GM03348 (cell line): ENCODE measurements at places on chromosomes 1 and 21.
A peak's percentile ranks its signal among the peaks of the same experiment; 100 is the strongest.

GRCh38 chr1:235575597-235575996 is 71.3 kb upstream of the B3GALNT2 start:
- no peak for DNase-seq

- no peak for DNase-seq
Measured at GRCh38 chr1:162868972-162869371, 8.0 kb upstream of the CCDC190 start.

- DNase-seq = no peak
Measured at GRCh38 chr21:43353282-43354025, 73.5 kb downstream of the SIK1 start.

DNA sequence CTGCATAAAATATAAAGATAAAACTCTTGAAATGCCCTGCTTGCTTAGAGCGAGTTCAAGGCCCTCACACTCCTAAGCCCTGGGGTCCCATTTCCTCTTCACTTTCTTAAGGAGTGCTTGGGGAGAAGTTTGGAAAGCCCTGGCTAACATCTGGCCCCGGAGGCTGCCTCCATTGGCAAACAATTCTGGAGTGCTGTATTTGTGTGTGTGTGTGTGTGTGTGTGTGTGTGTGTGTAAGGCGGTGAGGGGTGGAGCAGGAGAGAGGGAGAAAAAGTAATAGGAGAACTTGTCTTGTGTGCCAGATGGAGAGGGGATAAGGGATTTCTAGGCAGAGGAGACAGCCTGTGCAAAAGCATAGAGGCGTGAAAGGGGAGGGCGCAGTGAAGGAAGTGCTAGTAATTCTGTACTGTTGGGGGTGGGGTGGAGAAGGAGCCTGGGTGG is 578 bp upstream of the TRIM62 start:
- peak; percentile 55 for DNase-seq

DNA sequence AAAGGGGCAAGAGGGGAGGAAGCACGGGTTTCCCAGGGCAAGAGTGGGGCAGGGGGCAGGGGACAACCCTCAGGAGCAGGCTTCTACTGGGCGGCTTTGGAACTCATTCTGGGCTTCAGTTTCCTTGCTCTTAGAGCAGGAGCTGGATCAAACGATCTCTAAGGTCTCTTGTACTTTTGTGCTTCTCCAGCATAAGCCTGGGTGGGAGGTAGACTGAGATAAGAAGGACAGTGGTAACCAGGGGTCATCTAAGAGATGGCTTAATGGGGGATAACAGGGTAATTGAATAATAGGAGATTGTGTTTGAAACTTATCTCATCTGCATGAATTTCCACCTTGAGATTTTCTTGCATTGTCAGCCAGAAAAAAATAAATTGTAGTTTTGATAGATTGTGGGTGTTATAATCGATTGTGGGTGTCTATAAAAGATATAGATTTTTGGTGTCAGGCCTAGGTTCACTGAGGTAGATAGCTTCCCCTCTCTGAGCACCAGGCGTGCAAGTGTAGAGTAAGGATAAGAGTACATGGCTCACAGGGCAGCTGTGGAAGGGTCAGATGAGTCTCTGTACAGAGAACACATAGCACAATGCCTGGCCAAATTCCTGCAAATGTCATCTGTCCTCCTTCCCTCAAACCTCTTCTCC is 68.0 kb downstream of the CD58 start:
- DNase-seq = no peak

DNA sequence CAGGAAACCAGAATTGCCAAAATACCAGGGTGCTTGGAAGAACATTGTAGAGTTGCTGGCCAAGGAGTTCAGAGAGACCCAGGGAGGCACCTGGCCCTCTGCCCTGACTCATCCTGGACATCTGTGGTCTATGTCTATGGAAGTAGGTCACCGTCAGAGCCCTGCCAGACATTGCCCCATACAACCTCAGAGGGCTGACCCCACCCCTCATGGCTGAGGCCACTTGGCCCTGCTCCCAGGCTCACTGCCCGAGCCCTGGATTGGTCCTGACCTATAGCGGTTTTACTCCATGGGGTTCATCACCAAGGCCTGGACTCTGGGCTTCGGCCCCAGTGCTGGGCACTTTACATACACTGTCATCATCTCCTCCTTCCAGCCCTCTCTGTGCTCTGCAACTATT is 233.1 kb downstream of the PTPRU start:
- no peak for DNase-seq

DNA sequence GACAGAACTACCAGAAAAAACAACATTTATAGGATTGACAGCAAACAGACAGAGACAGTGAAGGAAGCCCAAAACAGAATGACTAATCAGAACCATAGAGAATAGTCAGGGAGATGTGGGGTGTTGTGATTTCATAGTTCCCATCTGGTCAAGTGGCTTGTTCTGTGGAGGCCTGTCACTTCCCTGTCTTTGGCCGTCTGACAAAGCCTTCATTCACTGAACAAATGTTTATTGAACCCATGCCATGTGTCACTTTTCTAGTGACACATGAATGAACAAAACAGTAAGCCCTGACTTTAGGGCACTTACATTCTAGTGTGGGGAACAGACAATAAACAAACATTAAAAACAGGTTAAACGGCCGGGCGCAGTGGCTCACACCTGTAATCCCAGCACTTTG is 3.2 kb upstream of the SRRM1 start:
- no peak for DNase-seq

DNA sequence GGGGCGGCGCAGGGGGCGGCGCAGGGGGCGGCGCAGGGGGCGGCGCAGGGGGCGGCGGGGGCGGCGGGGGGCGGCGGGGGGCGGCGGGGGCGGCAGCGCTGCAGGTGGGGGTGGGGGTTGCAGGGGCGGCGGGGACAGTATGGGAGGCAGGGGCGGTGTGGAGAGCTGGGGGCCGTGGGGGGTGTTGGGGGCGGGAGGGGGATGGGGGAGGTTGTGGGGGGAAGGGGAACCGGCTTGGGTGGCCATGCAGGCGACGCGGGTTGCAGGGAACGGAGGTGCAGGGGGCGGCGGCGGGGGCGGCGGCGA is 13.0 kb upstream of the SLC19A1 start:
- no peak for DNase-seq

DNA sequence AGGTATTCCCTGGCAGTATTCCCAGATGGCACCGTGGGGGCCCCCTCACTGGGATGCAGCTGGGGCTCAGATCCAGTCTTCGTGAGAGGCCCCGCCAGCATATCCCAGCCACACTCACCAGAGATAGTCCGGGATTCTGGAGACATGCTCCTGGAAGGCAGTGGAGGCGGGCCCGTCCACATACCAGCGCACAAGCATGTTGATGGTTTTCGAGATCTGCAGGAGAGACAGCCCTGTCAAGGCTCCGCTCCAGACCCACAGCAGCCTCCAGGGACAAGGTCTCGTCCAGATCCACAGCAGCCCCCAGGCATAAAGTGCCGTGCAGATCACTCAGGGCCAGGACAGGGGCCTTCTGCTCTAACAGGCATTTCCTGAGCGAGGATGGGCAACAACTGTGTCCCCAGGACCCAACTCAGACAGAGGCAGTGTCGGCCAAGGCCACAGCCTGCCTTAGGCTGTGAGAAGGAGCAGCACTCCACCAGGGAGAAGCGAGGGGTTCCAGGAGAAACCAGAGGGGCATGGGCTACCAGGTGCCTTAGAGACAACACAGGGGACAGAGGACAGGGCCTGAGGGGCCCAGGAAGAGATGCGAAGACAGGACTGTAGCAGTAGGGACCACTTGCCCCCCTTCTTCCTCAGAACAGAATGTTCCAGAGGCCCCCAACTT is 14.8 kb downstream of the LSS start:
- DNase-seq = no peak

GRCh38 chr1:117093870-117094621 is 27.5 kb downstream of the TRIM45 start:
- DNase-seq = peak; percentile 36

DNA sequence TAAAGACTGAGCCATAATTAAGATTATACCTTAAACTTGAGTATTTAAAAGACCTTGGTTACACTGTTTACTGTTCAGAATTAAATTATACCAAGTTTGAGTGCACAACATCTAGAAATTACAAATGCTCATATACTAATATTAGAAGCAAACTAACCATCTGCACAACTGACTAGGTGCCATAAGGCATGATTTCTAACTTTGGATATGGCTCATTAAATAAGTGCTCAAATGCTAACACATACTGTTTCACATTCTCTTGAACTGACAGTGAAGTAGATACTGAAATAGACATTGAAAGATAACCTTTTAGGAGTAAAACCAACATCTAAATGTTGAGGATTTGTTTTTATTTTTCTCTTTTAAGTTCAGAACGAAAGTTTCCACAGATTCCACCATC is 74.1 kb downstream of the PRKAA2 start:
- DNase-seq = no peak

DNA sequence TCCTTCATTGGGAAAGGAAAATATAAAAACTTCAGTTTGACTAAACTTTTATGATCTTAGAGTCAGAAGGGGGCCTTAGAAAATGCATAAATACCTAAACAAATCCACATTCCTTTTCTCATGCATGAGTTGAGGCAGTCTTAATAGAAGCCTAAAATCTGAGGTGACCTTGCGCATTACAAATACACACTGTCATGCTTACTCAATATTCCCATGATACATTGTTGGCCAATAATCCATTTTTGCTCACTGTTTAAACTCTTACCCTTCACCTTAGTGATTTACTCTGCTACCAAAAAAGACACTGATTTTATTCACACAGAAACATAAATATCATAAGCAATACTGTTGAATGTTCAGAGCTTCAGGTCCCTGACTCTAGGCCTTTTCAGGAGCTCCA is 19.1 kb upstream of the TMCO1 start:
- DNase-seq = no peak

GRCh38 chr21:39902986-39903385 is 35.7 kb downstream of the PCP4 start:
- DNase-seq = no peak

GRCh38 chr1:100793659-100794058 is 74.1 kb downstream of the VCAM1 start:
- no peak for DNase-seq
